ENCODE measurements at places on chromosomes 11 and 22. TPM values are rescaled to one million over a fixed set of nuclear protein-coding genes. Genes with fewer than 3 reads are reported as not detected.

- H3K27ac ChIP-seq: no peak overlapping the region
- H3K36me3 ChIP-seq: no peaks in the 10 kb centered on the region
- no peaks in the 10 kb centered on the region for H3K27me3 ChIP-seq
- H3K4me3 ChIP-seq: no peak overlapping the region
These were observed 33.5 kb downstream of the WEE1 start for GRCh38 chr11:9606809-9607510.

DNA sequence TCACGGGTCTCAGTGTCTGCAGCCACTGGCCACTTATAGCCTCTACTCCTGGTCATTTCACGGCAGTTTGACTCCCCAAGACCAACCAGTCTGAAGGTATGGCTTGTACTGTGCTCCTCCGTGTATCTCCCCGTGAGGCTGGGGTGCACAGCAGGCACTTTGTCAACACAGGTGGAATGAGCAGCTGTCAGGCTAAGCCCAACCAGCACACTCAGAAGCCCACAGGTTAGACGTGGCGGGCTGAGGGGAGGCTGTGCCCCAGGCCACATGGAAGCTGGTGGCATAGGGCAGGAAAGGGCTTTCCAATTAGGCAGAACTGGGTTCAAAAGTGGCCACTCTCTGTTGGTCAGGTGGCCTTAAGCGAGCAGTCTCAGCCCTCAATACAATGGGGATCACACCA is 7.0 kb downstream of the TP53I11 start:
- H3K4me1 ChIP-seq: peaks cover 80% of the 10 kb centered on the region
- H3K27me3 ChIP-seq: no peaks in the 10 kb centered on the region
- no peak overlapping the region for H3K4me3 ChIP-seq
- H3K27ac ChIP-seq: no peak overlapping the region
- H3K36me3 ChIP-seq: no peaks in the 10 kb centered on the region

Gene SAA2
- total RNA-seq: not detected

- H3K36me3 ChIP-seq: peaks cover 29% of the 10 kb centered on the region
- no peak overlapping the region for H3K27ac ChIP-seq
- peaks cover 46% of the 10 kb centered on the region for H3K4me1 ChIP-seq
- H3K4me3 ChIP-seq: no peak overlapping the region
- no peaks in the 10 kb centered on the region for H3K27me3 ChIP-seq
- no peak for DNase-seq
These were observed 22.8 kb downstream of the TMEM184B start for GRCh38 chr22:38249803-38250642.

Gene MS4A12
- total RNA-seq: not detected

GRCh38 chr11:46247659-46248058 is 29.8 kb upstream of the CREB3L1 start:
- peaks cover 10% of the 10 kb centered on the region for H3K4me1 ChIP-seq
- no peak for DNase-seq
- no peak overlapping the region for H3K4me3 ChIP-seq
- H3K27ac ChIP-seq: no peak overlapping the region

GRCh38 chr22:50118557-50119168 is 28.9 kb downstream of the MOV10L1 start:
- H3K27me3 ChIP-seq: no peaks in the 10 kb centered on the region
- H3K4me3 ChIP-seq: no peak overlapping the region
- no peak for DNase-seq
- peaks cover 8% of the 10 kb centered on the region for H3K4me1 ChIP-seq
- no peaks in the 10 kb centered on the region for H3K36me3 ChIP-seq

DNA sequence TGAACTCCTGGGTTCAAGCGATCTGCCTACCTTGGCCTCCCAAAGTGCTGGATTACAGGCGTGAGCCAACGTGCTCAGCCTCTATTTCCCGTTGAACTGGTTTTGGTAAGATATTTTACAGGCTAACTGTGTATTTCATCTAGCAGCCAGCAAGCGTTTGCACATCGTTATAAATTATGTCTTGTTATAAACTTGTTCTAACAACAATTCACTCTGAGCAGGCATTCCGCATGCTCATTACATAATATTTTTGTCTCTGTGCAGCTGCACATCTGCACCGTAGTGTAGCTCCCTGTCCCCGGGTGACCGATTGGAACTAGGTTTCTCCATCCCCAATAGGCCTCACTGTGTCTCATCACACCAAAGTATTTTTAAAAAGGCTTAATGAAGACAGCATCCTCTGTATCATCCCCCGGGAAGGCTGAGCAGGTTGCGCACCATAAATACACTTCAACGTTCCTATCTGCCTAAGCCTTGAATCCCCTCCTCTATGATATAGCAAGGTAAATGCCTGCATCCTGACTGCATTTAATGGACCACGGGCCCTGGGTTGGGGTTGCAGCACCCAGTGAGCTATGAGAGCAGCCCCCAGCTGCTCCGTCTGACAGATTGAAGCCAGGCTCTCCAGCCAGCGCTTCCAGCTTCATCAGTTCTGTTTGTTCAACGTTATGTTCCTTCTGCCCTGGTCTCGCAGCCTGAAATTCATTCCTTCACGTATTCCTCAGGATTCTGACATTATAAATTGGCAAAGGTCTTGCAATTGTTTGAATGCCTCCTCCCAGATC is 47.7 kb downstream of the TST start:
- H3K27ac ChIP-seq: no peak overlapping the region
- no peak overlapping the region for H3K4me3 ChIP-seq
- no peaks in the 10 kb centered on the region for H3K4me1 ChIP-seq
- no peaks in the 10 kb centered on the region for H3K27me3 ChIP-seq
- DNase-seq: no peak

GRCh38 chr11:60193687-60194433 is 11.0 kb upstream of the MS4A6A start:
- H3K4me3 ChIP-seq: no peak overlapping the region
- no peaks in the 10 kb centered on the region for H3K4me1 ChIP-seq
- DNase-seq: no peak
- H3K36me3 ChIP-seq: no peaks in the 10 kb centered on the region

DNA sequence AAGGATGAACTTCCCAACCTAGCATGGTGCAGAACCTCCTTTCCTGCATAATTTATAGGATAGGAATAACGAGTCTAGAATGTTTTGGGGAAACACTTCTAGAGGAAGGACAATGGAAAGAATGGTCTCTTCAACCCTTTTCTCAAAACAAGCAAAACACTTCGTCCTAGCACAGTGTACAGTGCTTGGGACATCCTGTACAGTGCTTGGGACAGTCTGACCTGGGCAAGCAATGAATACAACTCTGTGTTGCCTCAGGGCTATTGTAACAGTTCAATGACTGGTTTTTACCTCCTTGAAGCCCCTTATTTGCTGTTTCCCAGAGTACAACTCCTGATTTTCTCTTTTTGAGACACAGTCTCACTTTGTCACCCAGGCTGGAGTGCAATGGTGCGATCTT is 1.6 kb upstream of the ADAMTS8 start:
- H3K27me3 ChIP-seq: no peaks in the 10 kb centered on the region
- H3K4me3 ChIP-seq: no peak overlapping the region
- DNase-seq: no peak
- peaks cover 22% of the 10 kb centered on the region for H3K4me1 ChIP-seq
- H3K27ac ChIP-seq: no peak overlapping the region

DNA sequence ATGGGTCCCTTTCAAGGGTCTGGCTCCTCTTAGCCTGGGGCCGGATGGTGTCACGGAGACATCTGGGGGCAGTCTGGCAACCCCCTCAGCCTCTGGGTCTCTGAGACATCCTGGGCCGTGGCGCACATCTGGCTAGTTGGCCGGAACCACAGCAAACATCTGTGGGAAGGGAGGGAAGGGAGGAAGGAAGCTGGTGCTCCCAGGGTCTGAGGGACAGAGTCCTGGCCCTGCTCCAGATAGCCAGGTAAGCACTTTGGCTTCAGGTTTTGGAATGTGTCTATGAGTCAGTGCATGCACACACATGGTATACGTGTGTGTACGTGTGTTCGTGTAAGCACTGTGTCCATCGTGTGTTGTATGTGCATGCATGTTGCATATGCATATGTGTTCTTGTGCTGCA is 225.1 kb downstream of the MN1 start:
- no peak overlapping the region for H3K4me3 ChIP-seq
- H3K4me1 ChIP-seq: peaks cover 15% of the 10 kb centered on the region
- no peaks in the 10 kb centered on the region for H3K27me3 ChIP-seq
- H3K36me3 ChIP-seq: no peaks in the 10 kb centered on the region
- DNase-seq: no peak

DNA sequence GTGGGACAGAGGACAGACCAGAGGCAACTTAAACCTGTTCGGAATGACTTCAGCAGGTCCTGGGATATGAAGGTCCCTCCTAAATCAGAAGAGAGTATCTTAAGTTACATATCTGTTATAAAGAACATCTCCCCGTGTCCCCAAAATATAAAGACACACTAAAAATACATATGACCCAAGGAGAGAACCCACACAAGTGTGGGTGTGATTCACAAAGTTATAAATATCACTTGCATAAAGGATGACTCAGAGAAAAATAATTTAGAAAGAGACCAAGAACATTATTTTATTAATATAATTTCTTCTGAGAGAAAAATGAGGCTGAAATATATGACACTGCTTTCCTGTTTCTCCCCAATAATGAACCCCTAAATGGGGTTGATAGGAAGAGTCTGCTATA is 14.2 kb downstream of the OR5B21 start:
- H3K36me3 ChIP-seq: no peaks in the 10 kb centered on the region
- H3K27ac ChIP-seq: no peak overlapping the region
- no peak overlapping the region for H3K4me3 ChIP-seq
- no peaks in the 10 kb centered on the region for H3K27me3 ChIP-seq
- no peak for DNase-seq
- peaks cover 11% of the 10 kb centered on the region for H3K4me1 ChIP-seq

Gene C11orf52
- total RNA-seq: 1.8 TPM

Gene C22orf42
- total RNA-seq: not detected

Gene TNRC6B
- 40.3 TPM for total RNA-seq

GRCh38 chr11:88886796-88887195 is 179.0 kb downstream of the GRM5 start:
- DNase-seq: no peak
- H3K27ac ChIP-seq: no peak overlapping the region
- H3K4me3 ChIP-seq: no peak overlapping the region
- no peaks in the 10 kb centered on the region for H3K4me1 ChIP-seq
- H3K27me3 ChIP-seq: no peaks in the 10 kb centered on the region
- H3K36me3 ChIP-seq: no peaks in the 10 kb centered on the region

DNA sequence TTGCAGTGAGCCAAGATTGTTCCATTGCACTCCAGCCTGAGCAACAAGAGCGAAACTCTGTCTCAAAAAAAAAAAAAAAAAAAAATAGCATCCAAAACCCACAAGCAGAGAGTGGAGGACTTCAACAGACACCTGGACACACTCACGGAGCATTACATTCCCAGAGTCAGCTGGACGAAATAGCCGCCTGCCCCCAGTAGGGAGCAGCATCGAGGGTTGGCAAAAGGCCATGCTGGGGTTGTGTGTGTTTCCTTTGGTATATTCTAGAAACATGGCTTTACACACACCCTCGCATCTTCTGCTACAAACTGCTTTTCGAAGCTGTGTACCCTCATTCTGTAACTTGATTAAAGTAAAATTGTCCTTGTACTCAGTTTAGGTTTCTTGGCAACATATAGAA is 5.3 kb downstream of the ADA2 start:
- H3K4me1 ChIP-seq: no peaks in the 10 kb centered on the region
- H3K36me3 ChIP-seq: no peaks in the 10 kb centered on the region
- H3K27ac ChIP-seq: no peak overlapping the region
- H3K4me3 ChIP-seq: no peak overlapping the region

Gene SNX32
- 0.40 TPM for total RNA-seq

GRCh38 chr22:46851941-46852340 is 89.5 kb downstream of the TBC1D22A start:
- no peak overlapping the region for H3K27ac ChIP-seq
- peaks cover 2% of the 10 kb centered on the region for H3K36me3 ChIP-seq
- no peak overlapping the region for H3K4me3 ChIP-seq
- H3K4me1 ChIP-seq: no peaks in the 10 kb centered on the region

- no peak overlapping the region for H3K27ac ChIP-seq
- peaks cover 5% of the 10 kb centered on the region for H3K36me3 ChIP-seq
- peaks cover 13% of the 10 kb centered on the region for H3K4me1 ChIP-seq
- DNase-seq: no peak
- no peaks in the 10 kb centered on the region for H3K27me3 ChIP-seq
- H3K4me3 ChIP-seq: no peak overlapping the region
These were observed 36.1 kb downstream of the PPFIA1 start for GRCh38 chr11:70306586-70307033.

GRCh38 chr11:17171916-17172315 is 35.9 kb downstream of the PIK3C2A start:
- no peak overlapping the region for H3K4me3 ChIP-seq
- peaks cover 24% of the 10 kb centered on the region for H3K36me3 ChIP-seq
- no peak overlapping the region for H3K27ac ChIP-seq
- no peaks in the 10 kb centered on the region for H3K27me3 ChIP-seq
- no peak for DNase-seq
- peaks cover 21% of the 10 kb centered on the region for H3K4me1 ChIP-seq

DNA sequence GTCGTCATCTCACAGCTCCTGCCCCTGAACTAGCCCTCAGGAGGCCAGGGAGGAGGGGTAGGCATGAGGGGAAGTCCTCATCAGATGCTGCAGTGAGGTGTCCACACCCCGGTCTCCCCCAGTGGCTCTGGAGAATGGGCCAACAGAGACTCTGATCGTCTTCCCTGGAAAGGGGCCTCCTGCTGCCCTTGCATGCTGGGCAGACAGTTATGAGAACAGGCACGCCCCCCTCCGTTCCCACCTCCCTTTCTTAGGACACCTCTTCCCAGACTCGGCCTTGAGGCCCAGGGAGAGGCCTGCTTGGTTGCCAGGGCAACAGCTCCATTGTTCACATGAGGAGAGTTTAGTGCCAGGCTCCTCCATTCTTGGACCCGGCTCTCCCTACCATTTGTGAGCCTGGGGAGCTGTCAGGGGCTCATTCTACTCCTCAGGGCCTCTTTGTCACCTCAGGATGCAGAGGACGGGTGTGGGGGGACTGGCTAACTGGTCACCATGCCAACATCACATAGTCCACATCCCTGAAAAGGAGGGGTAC is 157.7 kb downstream of the TTC17 start:
- no peaks in the 10 kb centered on the region for H3K4me1 ChIP-seq
- no peak for DNase-seq
- no peak overlapping the region for H3K4me3 ChIP-seq
- no peaks in the 10 kb centered on the region for H3K36me3 ChIP-seq
- H3K27me3 ChIP-seq: no peaks in the 10 kb centered on the region

GRCh38 chr11:129247135-129247534 is 55.0 kb upstream of the ARHGAP32 start:
- H3K27me3 ChIP-seq: no peaks in the 10 kb centered on the region
- H3K4me3 ChIP-seq: no peak overlapping the region
- no peak overlapping the region for H3K27ac ChIP-seq
- no peak for DNase-seq

Gene SCT
- not detected for total RNA-seq

Gene PLAAT5
- 3.0 TPM for total RNA-seq

DNA sequence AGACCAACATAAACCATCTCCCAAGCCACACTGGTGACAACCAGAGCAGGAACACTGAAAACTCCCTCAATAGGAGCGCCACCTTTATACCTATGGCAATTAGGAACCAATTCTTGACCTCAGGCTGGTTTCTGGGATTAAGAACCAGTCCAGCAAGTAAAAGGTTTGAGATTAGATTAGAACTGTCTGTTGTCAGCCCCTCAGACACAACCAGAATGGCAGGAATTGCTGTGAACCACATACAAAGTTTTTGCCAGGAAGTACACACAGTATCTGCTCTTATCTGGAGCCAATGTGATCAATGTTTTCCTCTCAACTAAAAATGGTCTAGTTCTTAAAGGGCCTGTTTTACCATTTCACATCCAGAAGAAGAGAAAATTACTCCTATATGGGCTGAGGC is 55.2 kb downstream of the RBFOX2 start:
- H3K36me3 ChIP-seq: no peaks in the 10 kb centered on the region
- H3K27me3 ChIP-seq: no peaks in the 10 kb centered on the region
- peak overlapping the region; percentile 80 for H3K27ac ChIP-seq
- H3K4me1 ChIP-seq: peaks cover 90% of the 10 kb centered on the region
- peak overlapping the region; percentile 16 for H3K4me3 ChIP-seq
- DNase-seq: no peak

Data from esophagus muscularis mucosa (tissue), 4 donors.